ENCODE measurements at places on chromosomes 12 and 14.

- no peak for DNase-seq
Measured at GRCh38 chr12:68374307-68374982, 42.3 kb upstream of the MDM1 start.

DNA sequence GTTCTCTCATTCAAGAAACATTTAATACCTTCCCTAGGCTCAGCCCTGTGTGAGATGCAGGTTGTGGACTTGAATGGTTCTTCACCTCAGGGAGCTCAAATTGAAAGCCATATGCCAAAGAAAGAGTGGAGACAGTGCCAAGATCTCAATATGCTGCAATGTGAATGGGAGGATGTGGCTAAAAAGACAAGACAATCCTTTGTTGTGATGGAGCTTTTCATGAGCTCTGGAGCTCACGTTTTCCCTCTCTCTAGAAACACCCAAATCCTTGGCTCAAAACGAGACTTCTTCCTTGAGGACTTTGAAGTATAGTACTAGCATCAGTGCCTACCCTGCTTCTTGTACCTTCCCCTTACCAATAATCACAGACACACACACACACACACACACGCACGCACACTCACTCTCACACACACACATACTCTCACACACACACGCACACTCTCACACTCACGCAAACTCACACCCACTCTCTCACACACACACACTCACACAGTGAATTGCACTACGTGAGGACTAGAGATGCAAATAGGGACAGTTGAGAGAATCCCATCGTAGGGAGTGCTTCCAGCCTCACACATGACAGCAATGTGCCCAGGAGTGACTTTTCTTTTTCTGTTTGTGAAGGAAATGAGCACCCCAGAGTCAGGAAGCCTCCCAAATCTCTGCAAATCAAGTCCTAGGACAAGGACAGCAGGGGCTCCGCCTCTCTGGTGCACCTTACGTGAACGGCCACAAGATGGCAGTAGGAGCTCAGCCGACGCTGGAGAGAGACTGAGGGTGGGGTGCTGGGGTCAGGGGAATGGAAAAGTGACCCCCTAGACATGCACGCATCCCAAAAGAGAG is 231.4 kb downstream of the PCNX1 start:
- DNase-seq = peak; percentile 77

DNA sequence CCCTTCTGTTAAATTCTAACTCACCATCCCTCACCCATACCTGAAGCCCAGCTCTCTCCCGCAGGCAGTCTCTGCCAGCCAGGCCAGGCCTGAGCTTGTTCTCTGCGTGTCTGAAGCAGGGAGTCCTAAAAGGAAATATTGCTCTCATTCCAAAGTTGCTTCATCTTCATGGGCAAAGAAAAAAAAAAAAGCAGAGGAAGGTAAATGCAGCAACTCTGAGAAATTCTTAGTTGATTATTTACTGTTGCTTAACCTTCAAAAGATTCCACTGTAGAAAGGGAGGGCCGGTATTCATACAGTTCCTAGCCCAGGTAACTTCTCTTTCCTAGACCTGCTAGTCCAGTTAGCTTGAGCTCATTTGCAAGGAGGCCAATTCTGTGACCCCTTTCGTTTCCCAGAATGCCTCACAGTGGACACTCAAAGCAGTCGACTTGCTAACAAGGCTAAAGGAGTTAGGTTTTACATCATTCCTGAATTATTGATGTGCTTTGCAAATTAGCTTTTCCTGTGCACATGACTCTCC is 193.5 kb upstream of the EEA1 start:
- no peak for DNase-seq

DNA sequence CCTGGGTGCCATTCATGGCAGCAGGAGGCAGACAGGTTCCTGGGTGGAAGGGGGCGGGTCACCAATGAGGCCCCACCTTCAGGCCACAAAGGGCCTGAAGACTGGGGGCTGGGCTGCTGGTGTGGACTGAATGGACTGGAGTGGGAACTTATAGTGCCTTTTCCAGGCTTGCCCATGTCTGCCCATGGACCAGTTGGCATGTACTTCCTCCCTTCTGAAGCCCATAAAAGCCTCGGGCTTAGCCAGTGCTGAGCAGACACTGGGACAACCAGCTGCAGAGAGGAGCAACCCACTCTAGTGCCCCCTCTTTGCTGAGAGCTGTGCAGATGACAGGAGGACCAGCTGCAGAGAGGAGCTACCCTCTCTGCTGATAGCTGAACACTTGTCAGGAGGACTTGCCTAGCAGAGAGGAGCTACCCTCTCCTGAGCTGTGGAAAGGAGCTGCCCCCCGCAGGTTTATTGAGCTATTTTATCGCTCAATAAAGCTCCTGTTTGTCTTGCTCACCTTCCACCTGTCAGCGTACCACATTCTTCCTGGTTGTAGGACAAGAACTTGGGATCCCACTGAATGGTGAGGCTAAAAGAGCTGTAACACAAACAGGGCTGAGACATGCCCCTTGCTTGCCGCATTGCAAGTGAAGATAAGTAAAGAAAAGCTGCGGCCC is 34.0 kb downstream of the APAF1 start:
- no peak for DNase-seq

DNA sequence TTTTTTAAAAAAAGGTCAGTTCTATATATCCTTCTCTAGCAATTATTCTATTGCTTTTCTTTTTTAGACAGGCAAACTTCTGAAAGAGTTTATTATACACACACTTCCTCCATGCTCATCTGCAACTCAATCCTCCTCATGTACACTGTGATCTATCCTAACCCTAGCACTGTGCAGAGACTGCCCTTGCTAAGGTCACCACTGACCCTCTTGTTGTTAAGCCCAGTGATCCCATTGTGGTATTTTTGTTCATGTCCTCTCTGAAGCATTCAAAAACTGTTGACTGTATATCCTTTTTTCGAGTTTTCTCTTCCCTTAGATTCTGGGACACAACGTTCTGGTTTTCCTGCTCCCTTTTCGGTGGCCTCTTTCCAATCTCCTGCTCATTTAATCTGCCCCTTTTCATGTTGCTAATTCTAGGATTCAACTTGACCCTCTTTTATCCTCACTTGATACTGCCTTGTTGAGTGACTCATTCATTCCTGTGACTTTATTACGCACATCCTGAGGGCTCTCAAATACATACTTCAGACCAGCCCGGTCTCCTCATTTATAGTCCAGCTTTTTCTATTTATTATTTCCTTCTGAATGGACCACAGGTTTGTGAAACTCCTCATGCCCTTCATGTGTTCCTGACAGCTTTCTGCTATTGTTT is 53.9 kb upstream of the PTPRB start:
- DNase-seq = no peak

DNA sequence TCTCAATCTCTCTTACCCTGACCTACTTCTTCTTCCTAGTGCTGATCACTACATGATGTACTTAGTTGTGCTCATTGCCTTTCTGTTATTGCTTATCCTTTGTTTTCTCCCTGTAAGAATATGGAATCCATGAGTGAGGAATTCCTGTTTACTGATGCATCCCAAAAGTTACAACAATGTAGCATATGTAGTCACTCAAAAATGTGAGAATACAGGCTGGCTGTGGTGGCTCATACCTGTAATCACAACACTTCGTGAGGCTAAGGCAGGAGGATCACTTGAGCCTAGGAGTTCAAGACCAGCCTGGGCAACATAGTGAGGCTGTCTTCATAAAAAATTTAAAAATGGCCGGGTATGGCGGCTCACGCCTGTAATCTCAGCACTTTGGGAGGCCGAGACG is 8.0 kb upstream of the WDR20 start:
- no peak for DNase-seq

- no peak for DNase-seq
Measured at GRCh38 chr14:23005451-23006187, 4.3 kb downstream of the C14orf93 start.

- DNase-seq = peak; percentile 5
Measured at GRCh38 chr12:67068204-67068731, 200.9 kb upstream of the CAND1 start.

DNA sequence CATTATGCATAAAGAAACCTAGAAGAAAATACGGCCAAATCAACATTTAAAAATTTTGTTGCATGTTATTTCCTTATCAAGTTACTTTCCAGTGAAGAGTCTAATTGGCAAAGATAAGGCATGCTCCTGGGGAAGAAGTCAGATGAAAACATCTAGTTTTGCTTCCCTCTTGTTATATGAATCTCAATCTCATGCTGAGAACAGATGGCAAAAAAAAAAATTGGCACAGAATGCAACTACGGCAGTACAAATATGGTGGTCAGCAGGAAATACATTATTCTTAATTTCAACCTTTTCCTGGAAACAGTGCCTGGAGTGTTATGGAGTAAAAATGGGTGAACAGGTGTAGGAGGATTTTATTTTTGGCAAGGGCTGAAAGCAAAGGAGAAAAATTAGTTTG is 32.8 kb downstream of the HECTD4 start:
- no peak for DNase-seq

All from OCI-LY7 (cell line).